ENCODE measurements at places on chromosomes 16 and 17.

DNA sequence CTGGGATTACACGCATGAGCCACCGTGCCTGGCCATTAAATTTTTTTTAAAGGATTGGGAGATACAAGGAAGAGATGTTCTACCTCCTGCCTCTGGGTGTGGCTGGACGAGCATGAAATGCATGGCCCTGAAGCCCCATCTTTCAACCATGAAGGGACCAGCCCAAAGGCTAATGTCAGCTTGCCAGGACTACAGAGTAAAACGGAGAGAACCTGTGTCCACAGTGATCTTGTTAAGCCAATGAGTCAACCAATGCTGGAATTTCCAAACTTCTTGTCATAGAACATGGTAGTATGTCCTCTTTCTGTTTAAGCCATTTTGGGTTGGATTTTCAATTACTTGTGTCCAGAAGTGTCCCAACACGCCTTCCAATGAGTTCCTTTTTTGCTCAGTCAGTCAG is 71.3 kb downstream of the RTN4RL1 start:
- H3K4me3 ChIP-seq, result no peak overlapping the region
- no peaks in the 10 kb centered on the region for H3K36me3 ChIP-seq
- no peak for DNase-seq
- H3K27ac ChIP-seq, result no peak overlapping the region
- no peaks in the 10 kb centered on the region for H3K27me3 ChIP-seq

- H3K36me3 ChIP-seq, result no peaks in the 10 kb centered on the region
- no peak overlapping the region for H3K27ac ChIP-seq
- no peak overlapping the region for H3K4me3 ChIP-seq
- H3K27me3 ChIP-seq, result peaks cover 36% of the 10 kb centered on the region
- H3K4me1 ChIP-seq, result no peaks in the 10 kb centered on the region
Observed at GRCh38 chr17:43745541-43745940, 13.1 kb downstream of the SOST start.

DNA sequence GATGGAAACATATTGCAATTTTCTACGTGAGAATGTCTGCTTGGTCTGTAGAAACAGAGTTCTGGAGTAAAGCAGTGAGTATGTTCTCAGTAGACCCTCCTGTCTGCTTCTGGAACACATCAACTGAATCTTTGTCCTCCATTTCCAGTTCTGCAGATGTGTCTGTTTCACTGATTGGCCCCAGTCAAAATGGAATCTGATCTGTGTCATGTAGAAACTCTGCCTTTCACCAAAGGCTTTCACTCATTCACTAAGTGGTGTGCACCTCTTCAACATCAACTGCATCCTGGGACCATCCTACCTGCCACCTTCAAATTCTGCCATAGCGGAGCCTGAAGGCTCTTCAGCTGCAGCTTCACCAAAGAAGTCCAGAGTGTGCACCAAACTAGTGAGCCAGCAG is 2.8 kb upstream of the ZNF267 start:
- H3K4me1 ChIP-seq, result peaks cover 61% of the 10 kb centered on the region
- no peak overlapping the region for H3K4me3 ChIP-seq
- DNase-seq, result no peak
- peaks cover 18% of the 10 kb centered on the region for H3K36me3 ChIP-seq
- H3K27me3 ChIP-seq, result peaks cover 4% of the 10 kb centered on the region
- H3K27ac ChIP-seq, result peak overlapping the region; percentile 57

GRCh38 chr17:8118769-8119580 is 661 bp upstream of the ALOXE3 start:
- peaks cover 54% of the 10 kb centered on the region for H3K4me1 ChIP-seq
- peaks cover 67% of the 10 kb centered on the region for H3K27me3 ChIP-seq
- peak overlapping the region; percentile 98 for H3K27ac ChIP-seq
- H3K36me3 ChIP-seq, result peaks cover 12% of the 10 kb centered on the region
- DNase-seq, result peak; percentile 91

- H3K27ac ChIP-seq, result no peak overlapping the region
- H3K4me3 ChIP-seq, result no peak overlapping the region
- DNase-seq, result no peak
- H3K36me3 ChIP-seq, result peaks cover 28% of the 10 kb centered on the region
Observed at GRCh38 chr17:690361-690760, 24.3 kb downstream of the VPS53 start.

DNA sequence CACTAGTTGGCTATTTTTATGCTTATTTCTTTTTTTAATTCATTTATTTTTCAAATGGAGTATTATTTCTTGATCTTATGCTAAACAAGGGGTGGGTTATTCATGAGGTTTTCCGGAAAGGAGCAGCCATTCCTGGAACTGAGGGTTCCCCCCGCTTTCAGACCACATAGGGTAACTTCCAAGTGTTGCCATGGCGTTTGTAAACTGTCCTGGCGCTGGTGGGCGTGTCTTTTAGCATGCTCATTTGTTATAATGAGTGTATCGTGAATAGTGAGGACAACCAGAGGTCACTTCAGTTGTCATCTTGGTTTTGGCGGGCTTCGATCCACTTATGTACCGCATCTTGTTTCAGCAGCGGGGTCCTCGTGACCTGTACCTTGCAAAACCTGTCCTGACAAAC is 29.6 kb upstream of the ASGR2 start:
- no peaks in the 10 kb centered on the region for H3K27me3 ChIP-seq
- H3K4me1 ChIP-seq, result no peaks in the 10 kb centered on the region
- H3K36me3 ChIP-seq, result no peaks in the 10 kb centered on the region
- no peak overlapping the region for H3K4me3 ChIP-seq

DNA sequence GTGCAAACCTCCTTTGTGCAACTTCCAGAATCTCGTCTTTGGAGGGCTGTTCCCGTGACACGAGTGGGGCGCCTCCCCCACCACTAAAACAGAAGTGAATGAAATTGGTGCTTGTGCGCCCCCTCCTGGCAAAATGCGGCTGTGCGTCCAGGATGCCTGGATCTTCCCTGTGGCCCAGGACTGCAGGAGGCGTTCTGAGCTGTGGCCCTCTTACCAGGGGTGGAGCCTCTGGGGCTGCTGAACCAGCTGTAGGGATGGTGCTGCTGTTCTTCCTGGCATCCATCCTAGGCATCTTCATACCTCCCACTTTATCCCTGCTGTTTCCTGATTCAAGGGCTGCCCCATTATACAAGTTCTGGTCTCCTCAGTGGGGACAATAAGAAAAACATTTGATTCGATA is 18.5 kb upstream of the NAGLU start:
- peaks cover 8% of the 10 kb centered on the region for H3K36me3 ChIP-seq
- peaks cover 6% of the 10 kb centered on the region for H3K4me1 ChIP-seq
- no peak overlapping the region for H3K4me3 ChIP-seq
- H3K27ac ChIP-seq, result no peak overlapping the region

DNA sequence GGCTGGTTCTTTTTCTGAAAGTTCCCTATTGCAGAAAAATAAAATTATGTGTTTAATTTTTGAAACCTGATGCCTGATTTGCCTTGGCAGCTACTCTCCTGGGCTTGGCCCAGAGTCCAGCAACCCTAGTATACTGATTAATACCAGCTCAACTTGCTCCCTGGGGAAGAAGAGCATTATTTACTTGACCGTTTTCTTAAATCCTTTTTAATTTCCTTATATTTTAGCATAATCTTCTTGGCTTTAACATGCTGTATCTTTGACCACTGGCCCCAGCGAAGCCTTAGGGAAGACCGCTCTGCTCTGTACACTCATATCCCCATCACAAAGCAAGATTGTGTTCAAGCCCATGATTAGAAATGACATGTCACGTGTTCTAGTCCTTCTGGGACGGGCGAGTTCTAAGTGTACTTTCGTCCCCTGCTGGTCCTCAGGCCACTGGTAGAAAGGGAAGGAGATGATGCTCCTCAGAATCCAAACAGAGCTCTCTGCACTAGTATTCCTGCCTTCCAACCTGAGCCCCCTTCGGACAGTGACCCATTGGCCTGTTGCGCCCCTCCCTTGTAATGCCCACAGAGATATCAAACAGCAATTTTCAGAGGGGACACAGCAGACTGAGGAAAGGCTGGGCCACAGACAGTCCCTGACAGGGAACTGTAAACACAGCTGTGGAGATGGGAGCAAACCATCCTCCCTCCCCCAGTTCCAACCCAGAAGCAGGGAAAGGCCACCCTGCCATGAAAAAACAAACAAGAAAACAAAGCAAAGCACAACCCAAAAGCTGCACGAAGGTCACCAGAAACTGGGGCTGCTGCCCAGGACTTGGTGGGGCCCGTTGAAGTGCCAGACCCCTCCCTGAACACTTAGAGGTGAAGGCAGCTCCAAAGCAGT is 4.3 kb upstream of the EZH1 start:
- H3K27me3 ChIP-seq, result peaks cover 33% of the 10 kb centered on the region
- peaks cover 8% of the 10 kb centered on the region for H3K4me1 ChIP-seq
- H3K36me3 ChIP-seq, result no peaks in the 10 kb centered on the region
- DNase-seq, result no peak
- no peak overlapping the region for H3K4me3 ChIP-seq

DNA sequence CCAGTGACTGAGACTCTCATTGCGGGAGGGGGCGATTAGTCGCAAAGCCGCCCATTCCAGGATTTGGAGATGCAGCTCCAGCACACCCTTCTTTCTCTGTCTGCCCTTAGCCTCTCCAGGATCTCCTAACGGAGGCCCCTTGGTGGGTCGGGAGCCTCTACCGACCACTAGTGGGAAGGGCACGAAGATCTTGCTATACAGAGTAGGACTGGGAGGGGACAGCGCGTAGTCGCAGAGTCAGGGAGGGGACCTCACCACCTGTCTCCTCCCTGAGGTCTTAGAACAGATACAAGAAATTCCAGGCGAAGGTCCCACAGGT is 588 bp upstream of the SMTNL2 start:
- no peak for DNase-seq
- H3K4me3 ChIP-seq, result peak overlapping the region; percentile 59
- no peak overlapping the region for H3K27ac ChIP-seq
- H3K4me1 ChIP-seq, result peaks cover 7% of the 10 kb centered on the region
- no peaks in the 10 kb centered on the region for H3K36me3 ChIP-seq

DNA sequence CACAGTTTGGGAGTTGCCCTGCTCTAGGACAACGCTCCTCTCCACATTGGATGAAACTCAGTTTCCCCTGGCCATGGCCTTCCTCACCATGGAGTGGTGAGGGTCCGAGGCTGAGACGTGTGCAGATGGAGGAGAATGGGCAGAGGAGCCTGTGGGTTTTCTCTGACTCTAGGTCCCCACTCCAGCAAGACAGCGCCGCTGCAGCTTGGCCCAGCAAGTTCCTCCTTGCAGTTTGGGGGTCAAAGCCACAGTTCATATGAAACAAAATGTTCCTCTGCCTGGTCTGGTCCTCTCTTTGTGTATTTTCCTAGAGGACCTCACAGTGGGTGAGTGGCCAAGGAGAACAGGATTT is 2.3 kb downstream of the C16orf54 start:
- H3K27me3 ChIP-seq, result peaks cover 2% of the 10 kb centered on the region
- peaks cover 22% of the 10 kb centered on the region for H3K36me3 ChIP-seq
- peaks cover 86% of the 10 kb centered on the region for H3K4me1 ChIP-seq
- H3K4me3 ChIP-seq, result peak overlapping the region; percentile 96

DNA sequence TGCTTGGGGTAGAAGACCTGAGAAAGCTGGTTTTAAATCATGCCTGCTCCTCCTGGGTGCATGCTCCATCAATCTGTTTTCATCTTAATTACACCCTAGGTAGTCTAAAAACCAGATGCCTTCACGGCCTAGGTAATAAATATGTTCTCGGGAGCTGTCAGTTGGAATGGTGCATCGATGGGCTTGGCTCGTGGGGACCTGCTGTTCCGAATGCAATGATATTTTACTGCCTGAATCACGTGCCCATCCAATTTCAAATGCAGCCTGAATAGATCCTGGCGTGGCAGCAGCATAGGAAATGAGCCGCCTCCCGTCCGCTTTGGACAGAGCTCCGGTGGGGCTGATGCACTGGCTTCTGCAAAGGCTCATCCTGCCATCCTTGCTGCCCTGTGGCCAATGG is 18.8 kb upstream of the FAAP100 start:
- H3K4me1 ChIP-seq, result no peaks in the 10 kb centered on the region
- no peak overlapping the region for H3K4me3 ChIP-seq
- H3K27me3 ChIP-seq, result no peaks in the 10 kb centered on the region
- no peak overlapping the region for H3K27ac ChIP-seq
- no peak for DNase-seq

GRCh38 chr16:61366006-61366405 is 670.2 kb downstream of the CDH8 start:
- no peaks in the 10 kb centered on the region for H3K4me1 ChIP-seq
- H3K36me3 ChIP-seq, result no peaks in the 10 kb centered on the region
- no peak overlapping the region for H3K27ac ChIP-seq
- H3K4me3 ChIP-seq, result no peak overlapping the region
- no peak for DNase-seq
- H3K27me3 ChIP-seq, result no peaks in the 10 kb centered on the region

- H3K27ac ChIP-seq, result no peak overlapping the region
- peaks cover 2% of the 10 kb centered on the region for H3K36me3 ChIP-seq
- H3K4me1 ChIP-seq, result peaks cover 9% of the 10 kb centered on the region
- no peak overlapping the region for H3K4me3 ChIP-seq
Observed at GRCh38 chr17:1251866-1252608, 18.2 kb upstream of the BHLHA9 start.

DNA sequence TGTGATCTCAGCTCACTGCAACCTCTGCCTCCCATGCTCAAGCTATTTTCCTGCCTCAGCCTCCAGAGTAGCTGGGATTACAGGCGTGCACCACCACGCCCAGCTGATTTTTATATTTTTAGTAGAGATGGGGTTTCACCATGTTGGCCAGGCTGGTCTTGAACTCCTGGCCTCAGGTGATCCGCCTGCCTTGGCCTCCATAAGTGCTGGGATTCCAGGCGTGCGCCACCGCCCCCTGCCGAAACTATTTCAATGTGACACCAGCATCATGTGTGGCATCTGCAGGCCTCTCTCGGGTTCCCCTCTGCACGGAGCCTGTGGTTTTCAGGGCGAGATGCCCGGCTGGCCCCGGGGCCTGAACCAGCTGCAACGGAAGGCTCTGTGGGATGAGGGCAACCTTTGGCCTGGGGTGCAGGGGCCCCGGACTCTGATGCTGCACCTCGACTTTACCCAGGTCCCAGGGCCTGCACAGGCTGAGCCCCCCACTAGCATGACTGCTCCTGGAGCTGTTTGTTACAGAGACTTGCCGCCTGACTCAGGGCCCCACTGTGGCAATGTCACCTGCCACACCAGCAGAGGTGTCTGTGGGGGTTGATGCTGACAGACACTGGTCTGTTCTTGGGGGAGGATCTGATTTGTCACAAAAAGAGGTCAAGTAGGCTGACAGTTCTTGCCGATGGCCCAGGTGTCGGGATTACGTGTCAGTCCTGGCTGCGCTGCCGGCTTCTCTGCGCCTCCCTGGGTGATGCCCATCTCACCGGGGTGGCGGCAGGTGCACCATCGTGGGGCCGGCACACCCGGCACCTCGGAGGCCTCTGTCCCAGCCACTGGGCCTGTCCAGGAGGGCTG is 8.6 kb upstream of the TEX19 start:
- no peaks in the 10 kb centered on the region for H3K36me3 ChIP-seq
- H3K27ac ChIP-seq, result no peak overlapping the region
- H3K4me1 ChIP-seq, result peaks cover 7% of the 10 kb centered on the region
- peak; percentile 68 for DNase-seq
- peaks cover 23% of the 10 kb centered on the region for H3K27me3 ChIP-seq
